HEK293T (cell line): ENCODE measurements at places on chromosomes 12 and 14.

DNA sequence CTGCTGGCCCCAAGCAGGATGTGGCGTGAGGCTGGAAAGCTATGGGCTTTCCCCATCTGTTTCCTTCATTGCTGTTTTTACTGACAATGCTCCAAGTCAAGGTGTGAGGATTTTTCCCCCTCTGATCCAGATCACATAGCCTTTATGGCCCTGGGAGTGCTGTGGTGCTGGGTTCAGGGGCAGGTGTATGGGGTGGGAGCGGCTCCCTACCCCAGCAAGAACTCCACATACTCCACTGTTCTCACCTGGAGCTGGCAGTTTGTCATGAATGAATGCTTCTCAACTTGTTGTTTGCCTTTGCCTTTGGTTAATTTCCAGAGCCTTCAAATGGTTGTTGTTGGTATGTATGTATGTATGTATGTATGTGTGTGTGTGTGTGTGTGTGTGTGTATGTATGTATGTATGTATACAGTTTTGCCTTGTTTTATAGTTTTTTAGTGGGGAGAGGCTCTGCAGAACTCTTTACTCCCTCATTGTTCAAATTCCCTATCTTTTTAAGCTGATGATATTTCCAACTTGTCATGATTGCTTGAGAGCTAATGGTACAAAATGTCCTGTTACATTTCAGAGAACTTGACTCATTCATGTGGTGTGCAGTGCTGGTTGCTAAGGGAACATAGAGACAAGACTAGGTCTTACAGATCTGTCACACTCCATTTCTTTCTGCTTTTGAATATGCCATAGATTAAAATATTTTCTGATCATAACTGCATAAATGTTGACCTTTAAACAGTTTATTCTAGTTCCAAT is 36.6 kb upstream of the ASPG start:
- no peak for DNase-seq

DNA sequence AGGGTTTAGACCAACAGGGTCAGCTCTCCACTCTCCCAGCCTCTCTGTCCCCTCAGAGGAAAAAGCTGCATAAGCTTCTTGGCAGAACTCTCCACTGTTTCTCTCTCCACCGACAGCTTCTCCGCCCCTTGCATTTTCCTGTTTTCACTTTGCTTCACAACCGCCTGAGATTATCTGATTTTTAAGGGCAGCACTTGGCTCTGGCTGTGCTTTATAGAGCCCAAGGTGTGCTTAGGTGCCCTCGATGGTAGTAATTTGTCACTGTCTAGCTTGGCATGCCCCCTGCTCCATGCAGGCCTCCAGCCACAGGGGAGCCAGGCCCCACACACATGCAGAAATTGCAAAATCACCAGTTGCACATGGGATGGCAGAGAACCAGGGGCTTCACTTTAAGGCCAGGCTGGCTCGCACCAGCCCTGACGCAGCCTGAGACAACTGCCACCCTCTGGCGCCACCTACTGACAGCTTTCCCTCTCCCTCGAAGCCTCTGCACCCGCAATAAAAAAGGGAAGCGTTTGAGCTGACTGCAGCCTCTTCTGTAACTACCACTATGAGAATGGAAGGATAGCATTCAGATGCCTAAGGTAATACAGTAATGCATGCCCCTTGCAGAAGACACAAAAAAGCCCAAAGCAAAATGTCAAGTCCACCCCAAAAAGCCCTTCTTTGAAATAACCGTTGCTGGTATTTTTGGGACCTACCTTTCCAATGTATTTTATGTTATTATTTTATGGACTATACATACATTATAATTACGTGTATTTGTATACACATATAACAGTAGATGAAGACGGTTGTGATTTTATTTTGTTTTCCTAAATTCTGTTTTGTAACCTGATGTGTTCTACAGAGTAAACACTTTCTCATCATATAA is 32.0 kb upstream of the RIMBP2 start:
- DNase-seq = peak; percentile 82

GRCh38 chr14:95043732-95044462 is 113.4 kb downstream of the DICER1 start:
- DNase-seq = no peak

- DNase-seq = no peak
Measured at GRCh38 chr12:131002216-131002631, 48.5 kb downstream of the ADGRD1 start.

- DNase-seq = peak; percentile 18
Measured at GRCh38 chr14:46581036-46581671, 70.4 kb downstream of the RPL10L start.

DNA sequence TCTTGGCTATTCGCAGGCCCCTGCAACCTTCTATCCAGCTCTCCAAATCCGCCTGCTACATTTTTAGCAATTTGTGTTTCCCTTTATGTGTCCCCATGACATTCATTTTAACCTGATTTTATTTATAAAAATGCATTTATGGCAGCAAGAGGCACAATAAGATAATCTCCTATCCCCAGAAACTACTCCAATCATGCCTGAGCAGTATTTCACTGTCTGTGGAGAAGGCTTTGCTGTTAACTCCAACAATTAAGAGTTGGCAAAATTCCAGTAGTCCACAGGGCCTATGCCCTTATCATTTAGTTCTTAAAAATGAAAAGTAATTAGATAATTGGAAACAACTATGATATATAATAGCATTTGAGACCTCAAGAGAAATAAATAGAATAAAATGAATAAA is 462.4 kb downstream of the TRHDE start:
- no peak for DNase-seq

DNA sequence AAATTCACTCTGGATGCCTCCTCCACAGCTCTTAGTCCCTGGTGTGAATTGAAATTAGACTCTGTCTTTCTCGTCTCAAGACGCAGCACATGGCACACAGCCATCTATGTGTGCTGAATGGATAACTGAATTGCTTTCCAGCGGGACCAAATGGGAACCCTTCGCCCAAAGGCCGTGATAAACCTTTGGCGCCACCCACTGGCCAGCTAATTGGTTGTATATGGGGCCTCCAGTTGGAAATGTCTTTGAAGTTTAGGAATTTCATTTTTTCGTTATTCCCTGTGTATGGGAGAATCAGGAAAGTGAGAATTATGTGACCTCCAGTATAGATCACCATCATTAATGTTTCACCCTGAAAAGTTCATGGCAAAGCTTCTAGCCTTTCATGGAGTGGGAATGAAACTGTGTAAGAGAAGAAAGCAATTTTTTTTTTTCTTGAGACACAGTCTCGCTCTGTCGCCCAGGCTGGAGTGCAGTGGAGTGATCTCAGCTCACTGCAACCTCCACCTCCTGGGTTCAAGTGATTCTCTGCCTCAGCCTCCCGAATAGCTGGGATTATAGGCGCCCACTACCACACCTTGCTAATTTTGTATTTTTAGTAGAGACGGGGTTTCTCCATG is 9.8 kb upstream of the HSP90AA1 start:
- DNase-seq = peak; percentile 73

GRCh38 chr12:98355322-98355721 is 160.1 kb upstream of the TMPO start:
- DNase-seq = no peak

- DNase-seq = no peak
Measured at GRCh38 chr14:89325959-89326358, 91.1 kb downstream of the FOXN3 start.

- DNase-seq = no peak
Measured at GRCh38 chr12:115402443-115403180, 718.6 kb upstream of the TBX3 start.

- no peak for DNase-seq
Measured at GRCh38 chr14:65173973-65174693, 71.8 kb upstream of the MAX start.

GRCh38 chr12:24791622-24792021 is 157.3 kb downstream of the BCAT1 start:
- DNase-seq = no peak

DNA sequence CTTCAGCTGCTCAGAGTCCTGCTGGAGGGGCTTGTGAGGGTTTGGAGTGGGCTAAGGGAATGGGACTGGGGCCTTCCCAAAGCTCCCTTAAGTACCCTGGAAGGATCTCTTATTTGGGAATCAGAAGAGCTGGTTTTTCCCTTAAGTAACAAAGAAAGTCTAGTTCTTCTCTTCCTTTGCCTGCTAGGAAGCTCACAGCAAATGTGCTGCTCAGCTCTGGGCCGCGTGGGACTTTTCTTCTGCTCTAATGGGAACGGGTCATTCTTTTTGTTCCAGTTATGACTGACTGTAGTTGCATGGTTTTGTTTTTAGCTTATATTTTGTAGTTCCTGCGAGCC is 6.0 kb downstream of the KIF26A start:
- no peak for DNase-seq

GRCh38 chr14:74478996-74479635 is 14.0 kb downstream of the NPC2 start:
- DNase-seq = peak; percentile 46

- DNase-seq = no peak
Measured at GRCh38 chr12:101298426-101298825, 18.5 kb downstream of the UTP20 start.

GRCh38 chr14:95460647-95461478 is 55.6 kb downstream of the SYNE3 start:
- no peak for DNase-seq

GRCh38 chr12:120960657-120961056 is 17.7 kb upstream of the HNF1A start:
- no peak for DNase-seq

GRCh38 chr14:101654051-101654450 is 92.8 kb downstream of the DIO3 start:
- DNase-seq = no peak

DNA sequence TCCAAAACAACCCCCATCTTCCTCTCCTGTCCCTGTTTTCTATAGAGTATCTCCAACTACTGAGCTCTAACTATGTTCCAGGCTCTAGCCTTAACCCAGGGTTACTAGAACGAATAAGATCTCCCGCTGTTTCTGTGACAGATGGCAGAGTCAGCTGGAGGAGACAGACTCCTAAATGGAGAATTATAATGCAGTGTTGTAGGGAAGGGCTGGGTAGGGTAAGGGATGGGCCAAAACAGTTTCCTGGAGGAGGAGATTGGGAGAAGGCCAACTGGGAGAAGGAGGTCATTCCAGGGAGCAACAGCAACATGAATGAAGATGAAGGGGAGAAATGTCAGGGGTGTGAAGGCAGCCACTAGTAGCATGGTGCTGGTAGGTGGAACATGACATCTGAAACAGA is 73.4 kb upstream of the ANO4 start:
- DNase-seq = no peak

DNA sequence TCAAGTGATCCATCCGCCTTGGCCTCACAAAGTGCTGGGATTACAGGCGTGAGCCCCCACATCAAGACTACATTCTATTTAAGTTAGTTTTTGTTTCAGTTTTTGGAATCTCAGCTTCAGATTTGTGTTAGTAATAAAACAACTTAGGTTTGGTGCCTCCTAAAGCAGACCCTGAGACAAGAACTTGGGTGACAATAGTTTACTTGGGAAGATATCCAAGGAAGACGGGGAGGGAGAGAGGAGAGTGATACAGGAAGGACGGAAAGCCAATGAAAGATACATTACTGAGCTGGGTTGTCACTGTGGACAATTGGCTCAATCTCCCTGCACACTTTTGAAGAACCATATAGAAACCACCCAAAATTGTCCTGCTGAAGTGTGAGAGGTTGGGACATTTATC is 22.6 kb upstream of the PTGR2 start:
- no peak for DNase-seq
